ENCODE measurements at places on chromosomes 3 and 15.

- DNase-seq, result no peak
Observed at GRCh38 chr15:101203607-101204189, 48.1 kb downstream of the CHSY1 start.

GRCh38 chr3:141346839-141347238 lies 21.5 kb upstream of the ZBTB38 start:
- DNase-seq, result no peak

DNA sequence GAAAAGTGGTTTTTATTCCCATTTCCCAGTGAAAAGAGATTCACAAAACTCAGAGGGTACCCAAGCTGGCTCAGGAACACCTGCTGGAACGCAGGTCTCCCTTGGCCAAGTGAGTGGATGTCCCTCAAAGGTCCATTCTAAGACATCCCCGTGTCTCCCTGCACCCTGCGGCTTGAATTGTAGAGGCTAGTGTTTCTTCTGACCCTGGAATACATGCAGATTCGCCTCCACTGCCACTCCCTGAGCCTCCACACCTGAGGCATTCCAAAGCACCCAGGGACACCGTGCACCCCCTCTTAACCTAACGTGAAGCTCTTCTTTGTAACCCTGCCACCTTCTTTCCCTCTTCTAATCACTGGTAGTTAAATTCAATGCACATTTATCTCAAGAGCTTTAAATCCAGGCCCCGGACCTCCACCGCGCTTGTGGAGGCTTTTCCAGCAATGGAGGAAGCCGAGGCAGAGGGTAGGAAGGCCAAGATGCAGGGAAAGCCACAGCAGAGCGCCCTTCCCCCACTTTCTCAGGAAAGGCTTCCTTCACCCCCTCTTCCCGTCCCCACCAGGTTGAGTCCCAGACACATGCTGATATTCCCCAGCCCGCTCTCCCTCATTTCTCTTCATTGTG lies 590 bp upstream of the ITGA11 start:
- no peak for DNase-seq

GRCh38 chr15:59332009-59332408 lies 40.7 kb downstream of the MYO1E start:
- DNase-seq, result no peak

- DNase-seq, result no peak
Observed at GRCh38 chr3:18572809-18573208, 147.7 kb upstream of the SATB1 start.

DNA sequence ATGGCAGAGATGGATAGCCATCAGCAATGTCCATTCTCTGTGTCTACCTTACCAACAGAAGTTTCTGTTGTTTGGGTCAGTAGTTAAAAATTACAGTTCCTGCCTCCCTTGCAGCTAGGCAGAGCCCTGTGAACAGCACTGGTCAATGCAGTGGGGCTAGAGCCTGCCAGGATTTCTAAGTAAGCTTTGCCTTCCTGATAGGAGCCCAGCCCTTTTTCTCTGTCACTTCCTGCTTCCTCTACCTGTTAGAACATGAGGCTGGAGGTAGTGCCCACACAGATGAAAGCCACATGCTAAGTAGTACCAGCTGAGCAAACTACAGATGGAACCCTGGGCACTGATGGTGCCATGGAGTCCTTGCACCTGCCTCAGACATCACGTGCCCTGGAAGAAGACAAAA lies 45.0 kb downstream of the MGLL start:
- DNase-seq, result no peak

- no peak for DNase-seq
Observed at GRCh38 chr15:50943638-50944037, 35.2 kb downstream of the AP4E1 start.

DNA sequence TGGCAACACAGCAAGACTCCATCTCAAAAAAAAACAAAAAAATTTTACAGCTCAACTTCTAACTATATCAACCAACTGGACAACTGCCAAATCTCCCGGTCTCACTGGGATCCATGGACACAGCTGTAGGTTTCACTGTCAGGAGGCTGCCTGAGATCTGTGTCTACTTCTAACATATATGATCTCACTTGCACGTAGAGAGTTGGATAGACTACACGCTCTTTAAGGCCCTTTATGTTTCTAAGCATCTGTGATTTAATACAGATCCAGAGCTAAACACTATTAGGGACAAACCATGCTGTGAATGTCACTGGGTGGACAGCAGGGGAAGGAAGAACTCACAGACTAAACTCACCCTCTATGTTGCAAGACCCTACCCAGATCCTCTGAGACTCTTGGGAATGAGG lies 13.0 kb upstream of the APOD start:
- DNase-seq, result no peak

- DNase-seq, result no peak
Observed at GRCh38 chr15:74868059-74868458, 5.1 kb downstream of the SCAMP2 start.

DNA sequence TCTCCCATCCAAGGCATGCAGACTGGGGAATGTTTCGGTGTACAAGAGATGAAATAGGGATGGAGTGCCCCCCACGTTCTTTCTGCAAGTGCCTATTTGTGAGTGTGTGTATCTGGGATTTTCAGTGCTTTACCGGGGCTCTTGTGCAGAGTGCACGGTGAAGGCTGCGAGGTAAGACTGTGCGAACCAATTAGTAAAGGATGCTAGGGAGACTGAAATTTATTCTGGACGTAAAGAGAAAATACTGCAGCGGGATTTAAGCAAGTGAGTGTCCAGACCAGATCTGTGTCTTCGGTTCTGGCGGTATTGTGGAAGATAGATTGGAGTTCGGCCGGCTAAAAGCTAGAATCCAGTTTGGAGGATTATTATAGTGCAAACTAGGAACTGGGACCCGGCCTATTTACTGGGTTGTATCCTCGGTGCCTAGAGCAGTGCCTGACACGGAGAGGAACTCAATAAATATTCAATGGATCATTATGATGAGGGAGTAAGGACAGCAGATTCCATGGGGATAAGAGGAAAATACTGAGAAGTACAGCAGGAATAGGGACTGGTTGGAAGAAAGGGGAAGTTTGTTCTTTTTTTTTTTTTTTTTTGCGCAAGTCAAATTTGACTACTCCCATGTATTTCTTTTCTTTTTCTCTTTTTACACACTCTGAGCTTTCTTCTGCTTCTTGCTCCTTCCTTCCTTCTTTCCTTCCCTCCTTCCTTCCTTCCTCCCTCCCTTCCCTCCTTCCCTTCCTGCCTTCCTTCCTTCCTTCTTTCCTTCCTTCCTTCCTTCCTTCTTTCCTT lies 580 bp upstream of the MAGEF1 start:
- no peak for DNase-seq

DNA sequence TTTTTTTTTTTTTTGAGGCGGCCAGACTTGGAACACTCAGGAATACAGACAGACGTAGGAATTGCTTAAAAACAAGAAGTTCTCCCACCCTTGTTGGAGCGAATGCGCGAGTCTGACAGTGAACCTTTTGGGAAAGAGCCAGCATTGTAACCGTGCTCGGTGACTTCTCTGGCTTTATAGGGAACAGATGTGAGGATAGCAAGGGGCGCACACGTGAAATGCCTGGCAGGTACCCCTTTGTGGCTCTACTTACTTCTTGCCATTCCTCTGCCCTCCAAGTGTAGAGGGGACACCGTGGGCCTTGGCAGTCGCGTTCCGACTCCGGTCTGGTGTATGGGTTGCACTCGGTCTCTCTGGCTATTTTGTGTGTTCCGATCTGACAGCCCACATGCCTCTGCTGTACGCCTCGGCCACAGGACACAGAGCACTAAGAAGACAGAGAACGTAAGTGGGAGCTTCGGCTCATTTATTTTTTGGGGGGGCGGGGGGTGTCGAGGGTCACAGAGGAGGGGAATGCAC lies 126.4 kb downstream of the ADAMTS9 start:
- no peak for DNase-seq

- no peak for DNase-seq
Observed at GRCh38 chr3:69710153-69710977, 28.9 kb upstream of the MITF start.

DNA sequence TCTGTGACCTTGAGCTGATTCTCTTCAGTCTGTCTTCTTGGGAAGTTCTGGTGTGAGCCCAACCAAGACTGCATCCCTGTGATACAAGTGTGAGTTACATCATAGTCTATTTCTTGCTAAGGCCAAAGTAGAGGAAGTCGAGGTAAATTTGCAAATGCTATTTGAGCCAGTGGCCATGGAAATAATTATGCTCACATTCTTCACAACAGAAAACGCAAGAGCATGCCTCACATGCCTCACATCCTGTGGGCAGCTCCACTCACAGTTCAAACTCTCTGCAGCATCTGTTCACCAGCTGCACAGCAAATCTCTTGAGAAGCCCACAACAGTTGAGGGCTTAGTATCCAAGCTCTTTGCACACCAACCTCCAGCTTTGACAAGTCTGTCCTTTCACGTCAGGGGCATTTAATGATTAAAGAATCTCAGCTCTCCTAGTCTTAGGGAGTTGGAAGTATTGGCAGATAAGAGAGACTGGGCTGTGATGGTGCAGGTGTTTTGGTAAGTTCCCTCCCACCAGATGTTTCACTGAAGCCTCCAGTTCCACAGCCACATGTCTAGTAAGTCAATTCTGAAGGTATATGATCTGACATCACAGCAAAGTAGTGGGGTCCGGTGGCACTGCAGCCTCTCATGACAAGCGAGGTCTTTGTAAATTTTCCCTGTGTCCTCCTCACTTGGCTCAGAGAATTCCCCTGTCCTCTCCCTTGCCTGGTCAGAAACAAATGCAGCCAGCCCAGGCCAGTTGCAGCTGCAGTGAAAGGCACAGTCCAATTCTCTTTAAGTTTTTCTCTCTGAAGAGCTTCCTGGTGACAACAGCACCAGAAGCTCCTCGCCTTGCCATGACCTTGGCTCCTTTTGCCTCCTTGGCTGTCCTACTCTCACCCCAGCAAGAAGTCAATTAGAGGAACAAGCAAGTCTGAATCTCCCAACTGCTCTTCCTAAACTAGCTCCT lies 166.1 kb downstream of the SSR3 start:
- DNase-seq, result no peak

- DNase-seq, result no peak
Observed at GRCh38 chr3:135134684-135135075, 339.6 kb downstream of the EPHB1 start.

- no peak for DNase-seq
Observed at GRCh38 chr15:70432924-70433495, 330.3 kb downstream of the UACA start.

DNA sequence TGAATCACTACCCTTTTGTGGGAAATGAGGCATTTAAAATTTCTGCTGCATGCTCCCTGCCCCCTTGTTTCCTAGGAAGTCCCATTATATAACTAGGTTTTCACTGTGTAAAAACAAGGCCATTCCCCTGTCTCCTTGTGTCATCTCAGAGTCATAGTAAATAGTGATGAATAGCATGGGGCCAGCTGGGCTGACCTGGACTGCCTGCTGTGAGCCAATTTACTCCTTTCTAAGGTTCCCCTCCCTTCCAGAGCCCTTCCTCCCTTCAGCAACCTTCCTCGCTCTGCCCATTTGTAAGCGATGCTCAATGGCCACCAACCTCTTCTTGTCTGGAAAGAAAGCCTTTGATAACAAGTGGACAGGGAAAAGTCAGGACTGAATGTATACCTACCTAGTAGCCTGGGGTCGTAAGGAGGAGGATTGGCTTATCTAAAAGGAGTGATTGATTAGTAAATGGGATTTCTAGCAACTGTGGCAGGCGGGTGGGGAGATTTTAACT lies 11.7 kb downstream of the ITGA11 start:
- no peak for DNase-seq

DNA sequence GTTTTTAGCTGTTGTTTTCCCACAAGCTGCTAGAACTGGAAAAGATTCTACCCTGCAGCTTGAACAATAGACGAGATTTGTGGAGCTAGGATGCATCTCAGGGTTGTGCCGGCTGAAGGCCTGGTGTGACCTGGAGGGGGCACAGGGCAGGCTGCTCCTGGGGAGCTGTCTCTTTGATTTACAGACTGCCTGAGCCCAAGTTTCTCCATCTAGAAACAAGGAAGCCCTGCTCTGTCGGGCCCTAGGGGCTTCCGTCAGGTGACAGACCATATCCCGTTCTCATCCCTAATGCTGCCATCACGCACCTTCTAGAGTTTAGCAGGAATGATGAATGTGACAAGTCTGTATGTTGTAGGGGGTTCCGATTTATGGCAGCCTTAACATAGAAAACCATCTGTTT lies 7.9 kb upstream of the CPNE9 start:
- DNase-seq, result no peak

- DNase-seq, result no peak
Observed at GRCh38 chr3:98032904-98033303, 2.2 kb downstream of the GABRR3 start.

DNA sequence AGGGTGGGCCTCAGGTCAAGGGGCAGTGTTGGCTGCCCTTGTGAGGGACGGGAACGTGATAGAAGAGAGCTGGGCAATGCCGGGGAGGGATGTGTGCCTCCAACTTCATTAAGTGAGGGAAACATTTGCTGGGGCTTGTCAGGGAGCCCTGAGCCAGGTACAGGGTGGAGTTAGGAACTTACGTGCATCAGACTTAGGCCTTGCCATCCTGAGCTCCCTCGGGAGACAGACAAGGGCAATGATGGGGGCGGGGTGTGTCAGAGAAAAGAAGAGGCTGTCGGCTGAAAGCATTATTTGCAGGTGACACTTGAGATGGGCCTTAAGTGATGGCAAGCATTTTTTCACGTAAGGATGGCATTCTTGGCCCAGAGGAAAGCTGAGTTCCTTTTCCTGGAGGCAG lies 1.6 kb downstream of the FAM131A start:
- no peak for DNase-seq

DNA sequence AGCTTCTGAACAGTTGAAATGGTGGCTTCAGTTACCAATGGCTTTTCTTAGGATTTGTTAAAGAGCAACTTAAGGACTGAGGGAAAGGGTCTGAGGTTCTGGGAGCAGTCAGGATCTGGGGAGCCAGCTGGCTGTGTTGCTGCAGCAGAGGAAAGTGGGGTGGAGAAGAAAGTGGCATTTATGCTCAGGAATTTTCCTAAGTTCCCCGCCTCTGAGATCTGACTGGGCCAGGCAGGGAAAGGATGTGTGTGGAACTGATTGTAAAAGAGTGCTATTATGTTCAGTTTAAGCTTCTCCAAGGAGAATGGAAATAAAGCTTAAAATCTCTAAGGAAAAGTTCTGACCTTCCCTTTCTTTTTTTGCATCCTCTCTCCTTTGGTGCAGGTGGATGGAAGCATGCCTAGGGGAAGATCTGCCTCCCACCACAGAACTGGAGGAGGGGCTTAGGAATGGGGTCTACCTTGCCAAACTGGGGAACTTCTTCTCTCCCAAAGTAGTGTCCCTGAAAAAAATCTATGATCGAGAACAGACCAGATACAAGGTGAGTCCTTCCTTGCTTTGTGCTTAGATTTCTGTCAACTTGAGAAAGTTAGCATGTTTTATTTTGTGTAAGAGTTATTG lies 37.8 kb downstream of the IQGAP1 start:
- no peak for DNase-seq

GRCh38 chr3:31962801-31963205 lies 18.3 kb downstream of the OSBPL10 start:
- no peak for DNase-seq

DNA sequence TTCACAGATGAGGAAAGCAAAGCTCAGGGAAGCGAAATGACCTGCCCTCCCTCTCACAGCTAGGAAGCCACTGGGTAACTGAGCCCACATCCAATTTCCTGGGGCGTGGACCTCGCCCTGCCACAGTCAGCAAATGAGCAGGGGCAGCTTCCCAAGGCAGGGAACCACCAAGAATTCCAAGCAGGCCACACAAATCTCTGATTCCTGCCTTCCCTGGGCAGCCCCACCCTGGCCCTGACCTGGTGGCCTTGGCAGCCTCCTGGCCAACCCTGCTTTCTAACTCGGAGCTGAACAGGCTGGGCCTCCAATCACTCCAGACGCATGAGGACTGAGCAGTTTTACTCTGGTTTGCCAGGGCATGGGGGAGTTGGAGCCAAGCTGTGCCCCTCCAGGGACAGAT lies 203.7 kb upstream of the TLE3 start:
- DNase-seq, result no peak
